ENCODE measurements at places on chromosomes 2 and 18. TPM values are rescaled to one million over a fixed set of nuclear protein-coding genes. Genes with fewer than 3 reads are reported as not detected.
A peak's percentile ranks its signal among the peaks of the same experiment; 100 is the strongest.

PMAIP1 gene
- 3.6 TPM for polyA plus RNA-seq

DNA sequence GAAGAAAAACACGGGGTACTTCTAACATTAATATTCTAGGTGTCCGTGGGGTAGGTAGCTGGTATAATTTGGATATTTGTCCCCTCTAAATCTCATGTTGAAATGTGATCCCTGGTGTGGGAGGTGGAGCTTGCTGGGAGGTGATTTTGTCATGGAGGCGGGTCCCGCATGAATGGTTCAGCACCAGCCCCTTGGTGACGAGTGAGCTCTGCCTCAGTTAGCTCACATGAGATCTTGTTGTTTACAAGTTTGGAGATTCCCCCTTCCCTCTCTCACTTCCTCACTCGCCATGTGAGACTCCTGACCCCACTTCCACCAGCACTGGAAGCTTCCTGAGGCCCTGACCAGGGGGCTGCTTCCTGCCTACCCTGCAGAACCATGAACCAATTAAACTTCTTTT lies 35.4 kb upstream of the DNER start:
- DNase-seq, result no peak

DNA sequence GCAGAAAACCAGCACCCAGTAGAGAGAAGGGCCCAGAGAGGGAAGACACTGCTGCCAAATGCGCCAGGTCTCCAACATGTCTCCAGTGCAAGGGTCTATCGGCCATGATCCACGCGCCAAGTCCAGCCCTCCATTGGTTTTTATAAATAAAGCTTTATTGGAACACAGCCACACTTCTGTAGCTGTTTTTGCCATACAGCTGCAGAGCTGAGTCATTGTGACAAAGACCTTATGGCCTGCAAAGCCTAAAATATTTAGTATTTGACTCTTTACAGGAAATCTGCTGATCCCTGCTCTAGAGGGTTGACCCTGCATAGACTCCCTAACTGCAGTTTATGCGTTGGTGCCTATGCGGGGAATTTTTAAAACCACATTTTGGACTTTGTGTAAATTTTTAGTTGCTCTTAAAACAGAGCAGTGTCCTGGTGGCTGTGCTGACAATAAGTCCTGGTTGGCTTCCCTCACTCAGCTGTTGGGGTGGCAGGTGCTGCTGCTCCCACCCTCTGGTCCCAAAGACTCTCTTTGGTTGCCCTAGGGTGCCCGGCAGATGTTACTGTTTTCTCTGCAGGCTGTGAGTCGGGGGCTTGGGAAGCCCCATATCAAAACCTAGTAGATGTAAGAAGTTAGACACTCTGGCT lies 154.9 kb downstream of the CTIF start:
- DNase-seq, result no peak

RIT2 gene
- 0.13 TPM for polyA plus RNA-seq

- no peak for DNase-seq
These were observed 8.5 kb downstream of the ZNF516 start for GRCh38 chr18:76486574-76486973.

ADRA2B gene
- 4.4 TPM for polyA plus RNA-seq

GRCh38 chr18:79485788-79486355 lies 90.1 kb downstream of the NFATC1 start:
- peak; percentile 49 for DNase-seq

UGT1A8 gene
- polyA plus RNA-seq, result not detected

GAD1 gene
- polyA plus RNA-seq, result 1.4 TPM

- no peak for DNase-seq
These were observed 158.6 kb upstream of the RBMS1 start for GRCh38 chr2:160652236-160652635.

GRCh38 chr2:221200184-221200839 lies 371.8 kb downstream of the EPHA4 start:
- no peak for DNase-seq

DNA sequence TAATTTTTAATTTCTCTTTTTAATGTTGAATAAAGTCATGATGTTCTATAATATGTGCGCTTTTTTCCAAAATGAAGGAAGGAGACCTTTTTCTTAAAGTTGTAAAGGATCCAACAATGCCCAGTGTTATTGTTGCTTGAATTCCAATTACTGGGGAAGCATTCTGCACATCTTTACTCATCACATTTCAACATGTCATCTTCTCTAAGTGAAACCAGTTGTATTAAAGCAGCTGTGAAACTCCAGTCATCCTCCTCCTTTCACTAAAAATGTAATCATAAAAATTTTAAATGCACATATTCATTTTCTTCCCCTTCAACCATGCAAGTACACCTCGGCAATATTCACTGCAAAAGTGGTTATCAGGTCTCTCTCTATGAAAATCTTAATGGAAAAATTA lies 722.7 kb downstream of the TSN start:
- no peak for DNase-seq

CYTIP gene
- polyA plus RNA-seq, result 1.7 TPM

DNA sequence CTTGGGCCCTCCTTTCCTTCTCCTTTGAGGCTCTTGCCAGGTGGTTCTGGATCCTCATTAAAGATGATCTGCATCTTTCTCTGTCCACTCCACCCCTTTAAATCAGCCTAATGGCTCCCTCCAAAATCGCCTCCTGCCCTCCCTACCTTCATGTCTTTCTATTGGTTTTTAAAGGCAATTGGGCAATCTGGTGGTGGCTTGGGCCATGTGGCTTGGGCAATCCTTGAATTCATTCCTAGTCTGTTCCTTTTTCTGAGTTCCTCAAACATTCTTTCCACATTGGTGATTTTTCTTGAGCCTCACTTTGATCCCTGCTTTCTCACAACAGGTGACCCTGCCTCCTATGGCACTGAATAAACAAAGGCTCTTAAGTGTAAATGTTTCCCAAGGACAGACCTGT lies 266.2 kb upstream of the REV1 start:
- no peak for DNase-seq

- no peak for DNase-seq
These were observed 3.5 kb downstream of the SLC4A3 start for GRCh38 chr2:219630770-219631405.

DNA sequence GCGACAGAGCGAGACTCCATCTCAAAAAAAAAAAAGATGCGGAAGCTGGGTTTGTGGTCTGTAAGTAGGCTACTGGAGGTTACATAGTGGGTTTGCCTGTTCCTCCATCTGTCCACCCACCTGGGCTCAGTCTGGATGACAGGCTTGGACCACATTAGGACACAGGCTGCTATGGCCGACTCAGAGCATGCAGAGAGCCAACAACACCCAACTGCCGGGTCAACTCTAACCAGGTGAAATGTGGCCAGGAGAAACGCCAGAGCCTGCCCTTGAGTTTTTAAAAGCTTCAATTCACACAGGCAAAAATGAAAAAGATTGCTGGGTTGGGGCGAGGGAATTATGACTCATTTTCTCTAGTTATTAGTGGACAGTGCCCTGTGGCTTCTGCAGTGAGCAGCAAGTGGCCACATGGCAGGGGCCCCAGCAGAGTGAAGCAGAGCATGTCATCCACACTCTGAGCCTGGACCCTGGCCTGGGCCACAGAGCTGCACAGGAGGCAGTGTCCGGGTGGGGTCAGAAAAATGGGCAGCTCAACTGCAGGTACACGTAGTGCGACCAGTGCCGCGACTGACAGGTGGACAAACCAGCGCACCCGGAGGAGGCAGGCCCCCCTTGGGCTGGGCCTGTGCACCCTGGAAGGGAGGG lies 67.4 kb downstream of the BIN1 start:
- DNase-seq, result no peak

DNA sequence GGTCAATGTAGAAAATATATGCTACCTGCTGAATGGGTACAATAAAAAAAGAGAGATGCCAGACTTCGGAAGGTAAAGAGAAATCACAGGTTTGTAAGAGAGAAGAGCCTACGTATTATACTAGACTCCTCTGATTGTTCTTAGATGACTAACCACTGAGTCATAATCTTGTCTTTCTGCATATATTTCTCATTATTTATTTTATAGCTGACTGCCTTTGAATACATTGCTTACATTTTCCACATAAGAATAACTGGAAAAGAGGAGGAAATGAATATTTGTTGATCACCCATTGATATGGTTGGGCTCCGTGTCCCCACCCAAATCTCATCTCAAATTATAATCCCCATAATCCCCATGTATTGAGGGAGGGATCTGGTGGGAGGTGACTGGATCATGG lies 90.3 kb upstream of the RAB27B start:
- no peak for DNase-seq

ADAM17 gene
- polyA plus RNA-seq, result 56.6 TPM

INHBB gene
- not detected for polyA plus RNA-seq

HOXD10 gene
- 220 TPM for polyA plus RNA-seq

GRCh38 chr2:216713691-216714336 lies 18.5 kb upstream of the IGFBP5 start:
- no peak for DNase-seq

DNA sequence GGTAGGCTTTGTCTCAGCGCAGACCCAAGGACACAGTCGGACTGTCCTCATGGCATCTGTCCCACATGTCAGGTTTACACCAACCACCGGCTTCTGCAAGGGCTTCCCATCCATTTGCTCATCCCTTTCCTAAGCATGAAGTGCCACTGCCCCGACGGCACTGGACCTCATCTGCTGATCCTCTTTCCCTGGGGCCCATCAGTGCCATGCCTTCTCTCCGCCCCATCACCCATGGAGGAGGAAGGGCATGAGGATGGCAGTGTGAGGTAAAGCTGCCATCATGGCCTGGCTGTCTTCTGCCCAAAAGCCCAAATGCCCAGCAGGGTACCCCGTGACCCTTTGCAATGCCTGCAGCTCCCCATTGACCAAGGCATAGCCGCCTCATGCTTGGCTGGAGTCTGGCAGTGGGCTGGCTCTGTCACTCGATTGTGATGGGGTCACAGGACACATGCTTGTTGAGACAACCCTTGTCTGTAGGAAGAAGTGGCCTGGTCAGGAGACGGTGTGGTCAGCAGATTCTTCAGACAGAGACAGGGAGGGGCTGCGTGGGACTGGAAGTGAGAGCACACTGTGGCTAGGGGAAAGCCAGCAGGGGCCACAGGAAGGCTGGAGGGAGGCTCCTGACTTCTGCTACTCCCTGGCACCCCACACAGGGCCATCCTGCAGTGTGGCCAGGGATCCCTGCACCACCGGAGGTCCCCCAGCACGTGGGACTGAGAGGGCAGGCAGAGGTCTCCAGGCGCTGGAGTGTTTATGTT lies 493.7 kb upstream of the HS6ST1 start:
- no peak for DNase-seq

- no peak for DNase-seq
These were observed at the start of gene NETO1 for GRCh38 chr18:72867746-72868584. Gene NETO1, minus strand, starts transcription at chr18:72867987. Its CDS starts 696 bp downstream, at chr18:72867291.

CKAP2L gene
- polyA plus RNA-seq, result 20.9 TPM

DNA sequence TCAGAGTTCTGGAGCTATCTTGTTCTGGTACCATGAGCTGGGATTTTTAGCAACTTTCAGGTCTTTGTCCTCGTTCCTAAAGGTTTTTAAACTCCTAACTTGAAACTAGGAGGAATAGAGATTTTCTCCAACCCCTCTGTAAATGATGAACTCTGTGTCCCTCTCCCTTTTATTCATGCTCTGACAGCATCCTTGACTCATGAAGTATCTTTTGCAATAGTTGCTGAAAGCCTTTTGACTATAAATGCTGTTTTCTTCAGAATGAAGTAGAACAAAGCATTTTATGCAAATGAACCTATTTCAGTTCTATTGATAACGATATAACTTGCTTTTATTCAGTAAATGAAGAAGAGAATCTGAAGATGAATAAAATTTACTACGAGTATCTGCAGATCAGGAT lies 17.0 kb upstream of the MAPRE2 start:
- DNase-seq, result no peak

SERPINB12 gene
- not detected for polyA plus RNA-seq

NYAP2 gene
- polyA plus RNA-seq, result 0.17 TPM

- DNase-seq, result no peak
These were observed 429.4 kb downstream of the ARHGAP15 start for GRCh38 chr2:143558665-143559064.

DNA sequence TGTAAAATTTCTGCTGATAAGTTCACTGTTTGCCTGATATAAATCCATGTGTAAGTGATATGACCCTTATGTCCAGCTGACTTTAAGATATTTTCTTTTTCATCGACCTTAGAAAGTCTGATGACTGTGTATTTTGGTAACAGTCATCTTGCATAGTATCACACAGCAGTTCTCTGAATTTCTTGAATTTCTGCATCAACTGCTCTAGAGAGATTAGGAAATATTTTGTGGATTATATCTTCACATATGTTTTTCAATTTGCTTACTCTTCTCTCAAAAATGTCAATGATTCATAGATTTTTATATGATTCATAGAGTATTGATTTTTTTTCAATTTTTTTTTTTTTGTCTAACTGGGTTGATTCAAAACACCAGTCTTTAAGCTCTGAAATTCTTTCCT lies 945.3 kb downstream of the TRIB2 start:
- no peak for DNase-seq

DNA sequence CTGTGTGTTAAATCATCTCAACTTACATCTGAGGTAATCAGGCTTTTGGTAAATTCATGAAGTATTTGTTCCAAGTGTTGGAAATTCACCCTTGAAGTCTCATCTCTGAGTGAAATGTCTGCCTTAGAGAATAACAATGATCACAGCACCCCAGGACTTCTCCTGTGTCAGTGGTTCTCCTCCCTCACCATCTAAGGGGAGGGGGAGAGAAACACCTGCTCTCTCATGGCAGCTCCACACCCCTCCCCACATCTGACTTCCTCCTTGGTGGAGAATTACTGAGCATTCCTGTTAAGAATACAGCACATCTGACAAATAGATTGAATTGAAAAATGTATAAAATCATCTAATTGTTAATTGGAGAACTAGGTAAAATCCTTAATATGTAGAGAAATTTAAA lies 532.1 kb downstream of the RNF144A start:
- DNase-seq, result no peak

KCNK3 gene
- polyA plus RNA-seq, result 1.1 TPM

SLC23A3 gene
- 22.3 TPM for polyA plus RNA-seq

DNA sequence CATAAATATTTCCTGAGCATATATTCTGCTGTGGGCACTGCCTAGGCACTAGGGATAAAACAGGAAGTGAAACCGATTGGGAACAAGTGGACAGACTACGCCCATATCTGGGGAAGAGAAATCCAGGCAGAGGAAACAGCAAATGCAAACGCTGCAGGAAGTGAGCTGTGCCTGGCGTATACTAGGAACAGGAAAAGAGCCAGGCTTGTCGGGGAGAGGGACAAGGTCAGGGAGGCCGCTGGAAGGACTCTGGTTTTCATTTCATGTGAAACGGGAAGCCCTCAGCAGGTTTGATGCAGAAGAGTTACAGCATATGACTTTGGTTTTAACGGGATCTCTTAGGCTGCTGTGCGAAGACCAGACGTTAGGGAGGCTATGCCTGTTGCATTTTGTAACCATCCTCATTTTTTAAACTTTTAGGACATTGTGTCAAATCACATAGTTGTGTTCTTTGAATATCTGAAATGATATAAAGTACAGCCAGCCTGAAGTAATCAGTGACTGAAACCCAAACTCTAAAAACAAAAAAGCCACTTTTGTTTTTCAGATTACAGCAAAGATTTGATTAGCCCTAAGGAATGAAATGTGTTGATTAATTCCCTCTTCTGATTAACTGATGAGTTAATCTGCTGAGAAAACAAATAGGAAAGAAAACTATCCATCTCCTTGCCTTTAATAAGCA lies 110.2 kb upstream of the PIEZO2 start:
- DNase-seq, result no peak

Measured in left kidney (tissue), 8 donors.